ENCODE measurements at places on chromosomes 12 and 14.

DNA sequence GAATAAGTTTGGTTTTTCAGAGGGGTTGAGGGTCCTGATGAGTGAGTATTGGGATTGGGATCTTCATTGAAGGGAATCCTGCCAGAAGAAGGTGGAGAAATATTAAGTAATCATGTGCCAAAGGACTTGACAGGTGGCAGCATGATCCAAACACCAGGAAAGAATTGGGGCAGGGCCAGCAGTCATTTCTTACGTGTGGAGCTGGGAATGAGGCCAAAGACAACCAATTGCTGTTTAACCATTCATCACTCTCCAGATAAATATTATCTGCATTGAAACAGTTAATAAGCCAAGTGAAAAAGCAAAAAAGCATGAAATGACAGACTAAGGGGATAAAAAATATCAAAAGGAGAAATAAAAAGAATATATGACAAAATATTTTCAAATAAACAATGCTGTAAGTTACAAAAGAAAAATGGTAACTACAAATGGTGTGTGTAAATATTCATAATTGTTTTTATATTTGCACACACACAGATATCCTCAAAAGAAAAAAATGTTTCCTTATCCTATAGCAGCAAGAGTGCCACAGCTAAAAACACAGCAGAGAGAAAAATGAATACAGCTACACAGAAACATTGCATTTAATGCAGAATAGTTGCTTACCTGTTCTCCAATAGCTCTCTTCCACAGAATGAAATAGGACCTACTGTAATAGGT lies 26.2 kb downstream of the C2CD5 start:
- no peak for DNase-seq

DNA sequence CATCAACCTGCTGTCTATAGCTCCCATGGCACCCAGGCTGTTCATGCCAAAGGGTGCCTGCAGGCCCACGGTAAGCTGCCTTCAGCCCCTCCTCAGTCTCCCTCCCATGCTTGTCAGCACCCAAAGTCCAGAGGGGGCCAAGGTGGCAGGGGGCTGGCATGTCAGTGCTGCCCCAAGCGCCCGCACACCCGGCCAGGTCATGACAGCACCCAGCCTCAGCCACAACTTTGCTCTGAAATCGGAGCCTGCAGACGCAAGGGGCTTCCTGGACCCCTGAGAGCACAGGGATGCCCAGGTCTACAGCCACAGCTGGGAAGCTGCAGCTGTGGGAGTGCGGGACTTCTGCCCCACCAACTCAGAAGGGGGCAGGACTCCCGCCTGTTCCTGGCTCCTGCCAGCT lies 28.5 kb upstream of the PAPLN start:
- no peak for DNase-seq

DNA sequence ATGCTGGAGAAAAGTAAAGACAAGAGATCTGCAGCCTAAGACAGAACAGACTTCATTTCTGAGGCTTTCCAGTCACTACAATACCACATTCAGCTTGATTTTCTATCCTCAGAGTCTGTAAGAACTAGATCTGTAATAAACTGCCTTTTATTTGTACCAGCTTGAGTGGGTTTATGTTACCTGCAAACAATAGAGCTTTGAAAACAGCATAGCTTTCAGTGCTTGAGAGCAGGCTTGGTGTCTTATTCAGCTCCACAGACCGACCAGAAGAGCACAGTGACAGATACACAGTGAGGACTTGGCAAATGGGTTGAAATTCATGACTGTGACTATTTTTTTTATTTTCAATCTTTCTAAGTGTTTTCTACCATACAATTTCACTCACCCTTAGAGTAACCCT lies 207.8 kb upstream of the OTX2 start:
- DNase-seq: no peak

GRCh38 chr12:46071335-46071734 lies 81.0 kb upstream of the SCAF11 start:
- no peak for DNase-seq

- DNase-seq: no peak
Measured at GRCh38 chr14:96231056-96231455, 25.0 kb upstream of the BDKRB1 start.

DNA sequence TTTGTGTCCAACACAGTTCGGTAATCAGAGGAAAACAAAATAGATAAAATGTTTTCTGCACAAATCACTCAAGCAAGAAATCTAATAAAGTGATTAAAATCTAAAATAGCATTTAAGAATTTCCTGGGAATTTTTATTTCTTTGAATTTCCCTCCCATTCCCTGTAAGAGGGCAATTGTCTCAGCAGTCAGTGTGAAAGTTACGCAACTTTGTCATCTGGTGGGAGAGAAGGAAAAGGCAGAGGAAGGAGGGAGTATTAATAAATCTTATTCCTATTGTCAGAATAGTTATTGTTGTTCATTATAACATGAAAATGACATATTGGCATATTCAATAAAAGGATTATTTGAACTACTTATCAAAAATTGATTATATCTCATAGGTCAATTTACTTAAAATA lies 464.9 kb downstream of the PRKD1 start:
- no peak for DNase-seq

DNA sequence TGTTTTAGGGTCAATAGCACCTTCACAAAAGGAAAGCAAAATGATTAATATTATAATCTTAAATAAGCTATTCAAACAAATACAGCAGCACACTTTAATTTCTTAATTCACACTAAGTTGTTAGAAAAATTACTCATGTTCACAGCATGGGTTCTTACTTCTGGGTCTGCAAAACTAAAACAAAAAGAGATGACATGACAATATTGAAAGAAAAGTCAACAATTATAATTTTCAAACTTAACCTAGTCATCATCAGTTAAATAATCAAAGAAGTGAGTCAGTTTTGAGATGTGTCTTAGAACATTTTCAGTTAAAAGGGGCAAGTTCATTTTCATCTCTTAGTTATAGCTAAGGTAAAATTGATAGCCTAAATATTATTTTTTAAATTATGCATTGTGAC lies 47.7 kb upstream of the RMST start:
- DNase-seq: no peak

- no peak for DNase-seq
Measured at GRCh38 chr14:88668448-88669116, 105.7 kb downstream of the ZC3H14 start.

DNA sequence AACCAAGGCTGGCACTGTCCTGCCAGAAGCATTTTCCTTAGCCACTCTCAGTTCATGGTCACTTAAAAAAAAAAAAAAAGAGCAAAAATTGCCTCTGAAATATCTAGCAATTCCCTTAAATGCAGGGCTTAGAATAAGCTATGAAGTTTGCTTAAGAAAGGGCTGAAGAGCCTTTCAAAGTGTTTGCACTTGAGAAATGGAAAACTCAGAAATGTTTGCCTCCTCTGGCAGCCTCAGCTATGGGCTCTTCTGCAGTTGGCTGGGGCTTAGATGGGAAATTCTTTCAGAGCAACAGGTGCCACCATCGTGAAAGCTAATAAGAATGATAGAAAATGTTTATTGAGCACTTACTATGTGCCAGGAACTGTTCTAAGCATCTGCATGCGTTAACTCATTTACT lies 48.5 kb upstream of the TSPAN11 start:
- DNase-seq: no peak

- DNase-seq: no peak
Measured at GRCh38 chr14:96173636-96174475, 30.8 kb upstream of the BDKRB2 start.

GRCh38 chr14:89217891-89218290 lies 199.1 kb downstream of the FOXN3 start:
- no peak for DNase-seq

- no peak for DNase-seq
Measured at GRCh38 chr12:131831635-131832041, 3.4 kb downstream of the MMP17 start.
